ENCODE measurements at places on chromosomes 6 and 20.

- DNase-seq, result peak; percentile 18
Observed at GRCh38 chr6:149128489-149129145, 188.9 kb upstream of the TAB2 start.

GRCh38 chr20:11008444-11009033 is 334.7 kb upstream of the JAG1 start:
- DNase-seq, result no peak

GRCh38 chr20:9403448-9403847 is 110.9 kb upstream of the LAMP5 start:
- no peak for DNase-seq

DNA sequence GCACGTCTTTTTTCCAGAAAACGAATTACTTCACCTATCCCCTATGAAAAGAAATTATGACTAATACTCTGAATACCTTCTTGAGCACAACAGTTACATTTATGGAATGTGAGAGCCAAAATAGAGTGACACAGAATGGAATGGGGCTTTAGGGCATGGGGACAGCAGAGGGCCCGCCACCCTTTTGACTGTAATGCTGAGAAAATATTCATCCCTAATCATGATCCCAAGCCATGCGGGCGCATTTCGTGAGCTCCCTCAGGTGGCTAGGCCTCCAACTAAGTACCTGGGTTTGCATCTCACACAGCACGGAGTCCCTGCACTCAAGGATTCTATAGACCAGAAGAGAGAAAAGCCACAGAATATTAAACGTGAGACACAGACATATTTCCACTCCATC is 212.6 kb downstream of the SOD2 start:
- no peak for DNase-seq

- DNase-seq, result no peak
Observed at GRCh38 chr6:11008821-11009220, 35.3 kb downstream of the ELOVL2 start.

- peak; percentile 42 for DNase-seq
Observed at GRCh38 chr20:58233881-58234528, 5.6 kb upstream of the ANKRD60 start.

DNA sequence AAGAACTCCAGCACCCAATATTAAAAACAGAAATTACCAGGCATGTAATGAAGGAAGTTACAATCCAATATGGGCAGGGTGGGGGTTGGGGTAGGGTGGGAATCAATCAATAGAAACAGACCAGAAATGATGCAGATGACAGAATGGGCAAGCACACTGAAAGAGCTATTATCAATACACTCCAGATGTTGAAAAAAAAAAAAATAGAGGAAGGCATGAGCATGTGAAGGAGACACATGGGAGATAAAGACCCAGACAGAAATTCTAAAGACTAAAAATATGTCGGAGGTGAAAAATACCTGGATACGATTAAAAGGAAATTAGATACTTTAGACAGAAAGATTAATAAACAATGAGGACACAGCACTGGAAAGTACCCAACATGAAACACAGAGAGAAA is 19.1 kb upstream of the ZC3H12D start:
- no peak for DNase-seq

DNA sequence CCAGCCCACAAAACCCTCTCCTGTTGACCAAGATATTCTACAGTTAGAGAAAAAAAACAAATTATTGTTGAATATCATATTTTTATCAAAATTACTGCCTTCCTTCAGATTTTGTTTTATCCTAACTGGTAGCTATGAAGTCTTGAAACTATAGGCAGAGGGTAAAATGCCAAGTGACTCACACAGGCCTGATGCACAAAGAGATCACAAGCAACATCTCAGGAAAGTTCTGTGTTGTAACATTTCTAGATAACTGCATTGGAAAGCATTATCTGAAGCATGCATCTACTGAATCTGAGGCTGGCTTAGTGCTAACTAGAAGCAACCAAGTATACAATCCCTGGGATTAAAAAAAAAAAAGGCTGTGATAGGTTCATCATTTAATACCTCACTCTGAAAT is 134.2 kb downstream of the PKHD1 start:
- no peak for DNase-seq

- DNase-seq, result no peak
Observed at GRCh38 chr6:46199387-46199786, 28.6 kb upstream of the ENPP5 start.

DNA sequence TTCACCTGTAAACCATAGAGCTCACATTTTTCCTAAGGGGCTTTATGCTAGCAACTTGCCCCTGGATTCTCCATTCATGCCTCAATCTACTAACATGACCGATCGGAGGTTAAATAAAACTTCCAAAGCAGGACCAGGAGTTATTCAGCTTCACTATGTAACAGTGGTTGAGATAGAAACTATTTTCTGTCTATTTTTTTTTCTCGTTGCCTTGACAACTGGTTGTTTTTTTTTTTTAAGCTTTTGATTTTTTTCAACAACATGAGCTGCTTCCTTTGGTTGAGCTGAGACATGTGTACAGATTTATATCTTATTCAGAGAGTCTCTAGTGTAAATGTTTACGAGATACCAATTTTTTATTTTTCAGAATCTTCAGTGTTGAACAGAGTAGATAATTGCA is 85.7 kb downstream of the SHLD1 start:
- DNase-seq, result no peak

- DNase-seq, result no peak
Observed at GRCh38 chr20:54173653-54174456, at the start of gene CYP24A1. TSS of gene CYP24A1 (minus strand) at chr20:54173986. CDS start at chr20:54173579, 407 bp downstream.

- no peak for DNase-seq
Observed at GRCh38 chr6:2746557-2747061, 4.1 kb downstream of the MYLK4 start.

GRCh38 chr6:155399745-155400653 is 55.6 kb downstream of the NOX3 start:
- DNase-seq, result no peak

DNA sequence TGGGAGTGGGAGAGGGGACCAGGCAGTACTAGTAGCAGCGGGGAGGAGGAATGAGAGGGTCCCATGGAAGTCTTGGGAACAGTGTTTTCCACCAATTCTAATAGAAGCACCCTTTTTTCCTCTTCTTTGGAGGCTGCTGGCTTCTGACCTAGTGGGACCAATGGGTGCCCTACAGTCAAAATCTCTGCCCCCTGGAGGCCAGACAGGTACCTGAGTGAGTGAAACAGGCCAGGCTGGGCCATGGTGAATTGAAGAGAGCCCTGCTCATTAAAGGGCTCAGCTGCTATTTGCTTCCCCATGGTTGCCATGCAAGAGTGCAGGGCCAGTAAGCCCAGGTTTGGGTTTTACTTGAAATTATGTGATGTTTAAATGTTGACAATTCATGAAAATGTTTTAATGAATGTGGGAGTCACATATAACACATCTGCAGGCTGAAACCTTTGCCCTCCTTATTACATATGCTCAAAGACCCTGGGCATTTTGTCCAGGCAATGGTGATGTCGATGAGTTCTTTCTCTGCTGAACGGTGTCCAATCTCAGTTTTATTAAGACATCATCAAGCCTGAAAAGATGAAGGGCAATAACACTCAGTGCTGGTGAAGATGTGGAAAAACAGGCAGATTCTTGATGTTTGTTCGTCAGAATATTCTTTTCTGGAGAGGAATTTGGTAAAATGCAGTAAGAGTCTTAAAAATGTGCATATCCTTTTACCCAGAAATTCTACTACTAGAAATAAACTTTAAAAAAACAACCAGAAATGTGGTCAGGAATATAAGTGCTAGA is 42.3 kb upstream of the OCSTAMP start:
- no peak for DNase-seq

GRCh38 chr6:21594416-21595281 is 1.1 kb downstream of the SOX4 start:
- peak; percentile 11 for DNase-seq

GRCh38 chr6:122028933-122029522 is 370.4 kb upstream of the HSF2 start:
- no peak for DNase-seq

DNA sequence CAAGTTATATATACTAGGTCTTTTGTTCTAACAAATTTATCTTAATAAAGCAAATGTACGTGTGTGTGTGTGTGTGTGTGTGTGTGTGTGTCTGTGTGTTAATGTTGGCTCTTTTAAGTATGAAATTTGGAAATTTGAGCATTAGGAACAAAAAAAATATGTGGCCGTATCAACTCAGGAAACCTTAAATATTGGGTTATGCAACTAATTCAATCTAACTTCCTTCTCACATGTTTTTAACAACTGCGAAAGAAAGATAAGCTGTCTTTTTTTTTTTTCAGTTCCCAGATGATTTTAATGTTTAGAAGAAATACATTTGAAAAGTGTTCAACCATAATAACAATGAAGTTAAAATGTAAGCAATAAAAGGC is 616.4 kb upstream of the ARID1B start:
- DNase-seq, result no peak

DNA sequence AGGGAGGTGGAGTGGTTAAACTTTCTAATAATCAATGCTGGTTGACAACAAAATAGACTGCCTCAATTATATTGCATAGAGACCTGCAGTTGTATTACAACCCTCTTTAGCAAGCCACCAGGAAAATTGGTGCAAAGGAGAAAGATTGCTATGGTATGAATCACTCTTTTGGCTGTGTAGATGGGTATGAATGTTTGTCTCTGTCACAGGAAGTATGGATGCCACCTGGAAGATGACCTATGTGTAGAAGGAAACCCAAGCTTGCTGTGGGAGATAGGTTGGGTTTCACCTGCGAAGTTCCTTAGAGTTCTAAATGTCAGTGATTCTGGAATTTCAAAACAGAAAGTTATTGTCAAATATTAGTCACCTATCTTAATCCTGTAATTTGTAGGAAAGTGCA is 134.6 kb downstream of the SOBP start:
- no peak for DNase-seq

DNA sequence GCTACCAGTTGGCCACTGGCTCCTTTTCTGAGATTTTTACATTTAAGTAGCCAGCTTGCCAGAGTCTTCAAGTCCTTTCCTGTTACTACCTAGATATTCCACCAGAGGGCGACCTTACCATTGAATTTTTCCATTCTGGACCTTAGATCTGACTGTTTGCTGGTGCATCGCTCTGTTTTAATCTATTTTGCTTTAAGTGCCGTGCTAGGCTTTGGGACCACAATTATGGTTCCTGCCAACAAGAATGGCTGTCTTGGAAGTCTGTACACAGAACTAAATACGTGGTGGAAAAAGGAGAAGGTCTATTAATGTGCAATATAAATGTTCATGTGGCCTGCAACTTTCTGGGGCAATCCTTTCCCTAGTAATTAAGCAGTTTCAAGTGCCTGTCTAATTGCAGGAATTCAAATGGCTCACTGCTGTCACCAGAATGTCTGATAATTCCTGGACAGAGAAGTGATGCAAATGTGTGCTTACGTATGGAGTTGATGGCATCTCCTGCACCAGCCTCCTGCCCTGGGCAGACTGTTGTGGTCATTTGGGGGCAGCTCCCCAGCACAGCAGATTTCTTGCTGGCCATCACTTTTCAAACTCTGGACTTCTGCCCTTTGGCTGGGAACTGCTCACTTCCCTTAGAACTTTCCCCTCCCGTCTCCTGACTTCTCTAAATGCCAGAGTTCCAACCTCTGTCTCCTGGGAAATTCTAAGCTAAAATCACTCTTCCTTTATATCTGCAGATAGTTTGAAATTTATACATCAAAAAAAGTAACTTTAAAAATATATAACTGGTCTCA is 5.6 kb upstream of the HLA-DOA start:
- peak; percentile 23 for DNase-seq

DNA sequence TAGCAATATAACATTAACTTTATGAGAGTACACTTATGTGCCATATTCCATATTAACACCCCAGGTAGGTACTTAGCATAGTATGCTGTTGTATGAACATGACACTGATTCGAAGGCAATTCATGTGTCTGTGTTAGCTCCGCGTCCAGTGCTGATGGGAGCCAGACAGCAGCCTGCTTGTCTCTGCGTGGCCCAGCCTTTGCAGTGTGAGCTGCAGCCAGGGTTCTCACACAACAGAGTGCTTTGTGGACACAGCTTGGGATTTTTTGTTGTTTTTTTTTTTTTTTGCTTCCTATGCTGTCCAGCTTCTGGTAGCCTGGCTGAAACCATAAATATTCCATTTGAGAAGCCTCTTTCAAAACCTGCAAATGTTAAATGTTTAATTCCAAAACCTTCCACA is 350.9 kb downstream of the SMOC2 start:
- DNase-seq, result no peak

DNA sequence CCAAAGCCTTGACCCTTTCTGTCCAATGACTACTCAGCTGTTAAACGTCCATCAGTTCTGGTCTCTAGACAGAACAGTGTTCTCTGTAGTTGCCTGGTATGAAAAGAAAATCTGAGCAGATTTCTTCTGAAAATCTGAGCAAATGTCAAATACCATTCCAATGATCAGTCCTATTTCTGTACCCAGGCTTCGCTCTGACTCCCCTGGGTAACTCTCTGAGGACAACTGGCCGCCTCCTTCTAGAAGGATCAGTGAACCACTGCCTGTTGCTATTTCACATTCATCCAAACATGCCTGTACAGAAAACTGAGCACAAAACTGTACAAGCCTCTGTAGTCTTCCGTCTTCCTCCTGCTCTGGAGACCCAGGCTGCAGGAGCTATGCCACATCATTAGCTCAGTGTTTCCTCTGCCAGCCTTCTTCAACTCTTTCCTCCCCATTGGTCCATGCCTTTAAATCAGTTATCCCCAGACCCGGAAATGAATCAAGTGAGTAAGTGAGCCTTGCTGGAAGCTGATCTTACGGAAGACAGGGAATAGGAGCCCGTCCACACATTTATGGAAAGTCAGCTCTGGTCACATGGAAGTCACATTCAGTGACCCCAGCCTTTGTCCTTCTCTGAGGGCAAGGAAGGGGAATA is 63.3 kb downstream of the DAAM2 start:
- no peak for DNase-seq

- DNase-seq, result peak; percentile 24
Observed at GRCh38 chr6:6610031-6610591, 21.6 kb downstream of the LY86 start.

DNA sequence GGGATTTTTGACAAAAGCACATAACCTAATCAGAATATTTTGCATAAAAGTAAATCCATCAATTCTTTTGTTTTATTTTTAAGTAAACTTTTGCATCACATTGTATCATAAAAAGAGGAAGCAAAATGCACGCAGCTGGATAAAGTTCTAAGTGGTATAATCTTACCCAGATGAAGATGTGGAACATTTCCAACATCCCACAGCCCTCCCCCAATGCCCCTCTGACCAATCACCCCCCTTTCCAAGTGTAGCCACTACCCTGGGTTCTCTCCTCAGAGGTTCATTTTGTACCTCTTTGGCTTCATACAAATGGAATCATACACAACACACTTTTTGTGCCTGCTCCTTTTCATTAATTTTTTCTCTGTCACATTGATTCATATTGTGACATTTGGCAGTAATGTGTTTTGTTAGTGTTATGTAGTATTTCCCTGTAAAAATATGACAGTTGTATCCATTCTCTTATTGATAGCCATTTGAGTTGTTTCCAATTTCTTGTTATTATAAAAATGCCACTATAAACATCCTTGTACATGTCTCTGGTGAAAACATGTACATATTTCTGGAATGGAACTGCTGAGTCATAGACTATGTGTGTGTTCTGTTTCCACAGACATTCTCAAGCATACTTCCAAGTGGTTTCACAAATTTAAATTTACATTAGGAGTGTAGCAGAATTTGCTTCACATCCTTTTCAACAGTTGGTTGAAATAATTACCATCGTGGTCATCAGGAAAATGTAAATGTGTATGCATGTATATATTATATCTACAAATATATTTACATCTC is 92.9 kb upstream of the SYNDIG1 start:
- DNase-seq, result no peak

Data from activated CD4-positive, alpha-beta T cell treated with anti-CD3 and anti-CD28 coated beads, Interleukin-2, amount 50 U/mL, for 1 hour (primary cell).